Mucosa of gallbladder (tissue), 1 donor: ENCODE measurements at places on chromosomes 12 and 14. TPM values are rescaled to one million over a fixed set of nuclear protein-coding genes. Genes with fewer than 3 reads are reported as not detected.

GRCh38 chr12:754851-755562 is 2.6 kb downstream of the WNK1 start:
- DNase-seq, result no peak

B4GALNT1 gene
- 1.3 TPM for total RNA-seq

GRCh38 chr14:80615831-80616230 is 325.7 kb downstream of the CEP128 start:
- DNase-seq, result no peak

TEX52 gene
- total RNA-seq, result not detected

DNA sequence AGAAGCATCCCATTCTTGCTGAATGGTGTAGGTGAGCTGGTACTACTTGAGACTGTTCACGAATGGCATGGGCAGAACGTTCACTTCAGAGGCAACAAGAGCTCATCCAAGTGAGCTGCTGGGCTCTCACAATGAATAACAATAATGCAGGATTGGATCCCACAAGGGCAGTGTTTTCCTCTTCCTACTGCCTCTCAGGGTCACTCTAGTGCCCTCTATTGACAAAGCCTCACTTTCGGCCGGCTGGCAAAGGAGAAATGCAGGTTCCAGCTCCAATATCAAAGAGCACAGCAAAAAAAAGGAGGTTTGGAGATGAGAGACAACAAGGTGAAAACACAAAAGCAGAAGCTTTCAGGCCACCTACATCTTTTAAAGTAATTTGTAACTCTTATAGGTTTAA is 74.6 kb upstream of the MYF6 start:
- no peak for DNase-seq

DNA sequence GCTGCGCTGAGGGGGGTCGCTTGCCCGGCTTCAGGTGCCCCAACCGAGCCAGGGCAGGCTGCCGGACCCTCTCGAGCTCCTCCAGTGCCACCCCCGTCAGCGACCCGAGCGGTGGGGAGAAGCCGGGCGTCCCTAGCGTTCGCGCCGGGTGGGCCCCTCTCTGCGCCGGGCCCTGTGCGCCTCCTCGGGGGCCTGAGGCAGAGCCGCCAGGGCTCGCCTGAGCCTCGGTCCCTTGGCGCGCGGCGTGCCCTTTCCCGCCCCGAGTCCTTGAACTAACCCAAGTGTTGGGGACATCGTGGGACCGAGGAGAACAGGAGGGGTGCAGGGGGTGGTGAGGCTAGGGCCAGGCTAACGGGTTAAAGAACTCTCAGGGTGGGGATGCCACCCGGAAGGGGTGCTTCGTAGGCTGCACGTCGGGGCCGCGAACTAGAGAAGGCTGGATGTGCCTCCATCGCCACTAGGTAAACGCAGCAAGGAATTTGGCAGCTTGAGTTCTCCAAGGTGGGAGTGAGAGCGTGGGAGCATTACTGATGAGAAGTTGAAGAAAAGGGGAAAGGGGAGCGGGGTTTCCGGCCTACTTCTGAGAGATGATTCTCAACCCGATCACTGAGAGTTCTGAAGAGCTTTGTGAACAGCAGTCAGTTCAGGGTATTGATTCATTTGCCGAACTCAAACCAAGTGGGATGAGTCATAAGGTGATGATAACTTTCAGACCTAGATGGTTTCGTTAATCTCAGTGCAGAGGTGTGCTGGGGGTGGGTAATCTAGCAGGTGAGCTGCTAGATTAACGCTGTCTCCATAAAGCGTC is 618 bp downstream of the RNF34 start:
- peak; percentile 18 for DNase-seq

PIWIL1 gene
- total RNA-seq, result 0.12 TPM

DNA sequence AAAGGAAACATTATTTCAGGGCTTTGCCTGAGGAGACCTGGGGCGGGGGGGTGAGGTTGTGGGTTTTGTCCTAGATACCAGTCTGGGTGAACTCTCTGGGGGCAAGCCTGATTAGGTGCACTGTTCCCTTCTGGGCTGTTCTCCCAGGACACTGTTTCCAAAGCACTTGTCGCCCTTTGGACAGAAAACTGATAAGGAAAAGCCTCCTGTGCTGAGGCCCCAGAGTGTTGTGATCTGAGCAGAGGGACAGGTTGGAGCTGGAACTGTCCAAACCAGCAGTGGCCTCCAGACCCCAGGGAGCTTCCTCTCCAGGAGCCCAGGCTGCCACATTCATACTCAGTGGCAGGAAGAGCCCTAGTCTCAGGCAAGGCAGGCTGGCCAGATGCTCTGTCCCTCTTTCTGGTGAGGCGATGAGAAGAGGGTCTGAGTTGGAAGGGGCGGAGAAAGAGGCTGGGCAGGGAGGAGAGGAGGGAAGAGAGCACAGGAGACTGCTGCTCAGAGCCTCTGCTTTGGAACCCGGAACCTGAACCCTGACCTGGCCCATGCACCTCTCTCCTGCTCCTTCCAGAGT is 1.9 kb downstream of the GALNT16 start:
- DNase-seq, result no peak

FAM90A1 gene
- 0.29 TPM for total RNA-seq

MGST1 gene
- total RNA-seq, result 410 TPM
